ENCODE measurements at places on chromosomes 7 and 10.

DNA sequence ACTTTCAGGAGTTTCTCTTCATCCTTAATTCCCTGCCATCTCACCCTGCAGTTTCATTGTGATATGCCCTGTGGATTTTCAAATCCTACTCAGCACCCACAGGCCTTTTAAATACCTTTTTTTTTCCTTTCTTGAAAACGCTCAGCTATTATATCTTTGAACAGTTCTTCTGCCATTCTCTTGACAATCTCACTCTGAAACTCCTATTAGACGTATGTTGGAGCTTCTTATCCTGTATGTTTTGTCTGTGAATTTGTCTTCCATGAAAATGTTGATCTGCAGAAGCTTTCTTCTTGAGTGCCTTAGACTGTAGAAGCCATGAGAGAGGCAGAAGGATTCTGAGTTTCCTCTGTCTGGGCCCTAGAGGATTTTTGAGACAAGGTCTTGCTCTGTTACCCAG, 18.9 kb upstream of the YAE1 start:
- H3K4me1 ChIP-seq: no peaks in the 10 kb centered on the region
- H3K27ac ChIP-seq: no peak overlapping the region
- peaks cover 25% of the 10 kb centered on the region for H3K27me3 ChIP-seq
- no peak for DNase-seq

GRCh38 chr7:129872054-129872453, 80.7 kb downstream of the UBE2H start:
- H3K27me3 ChIP-seq: no peaks in the 10 kb centered on the region
- H3K4me1 ChIP-seq: peaks cover 12% of the 10 kb centered on the region
- H3K36me3 ChIP-seq: peaks cover 21% of the 10 kb centered on the region

DNA sequence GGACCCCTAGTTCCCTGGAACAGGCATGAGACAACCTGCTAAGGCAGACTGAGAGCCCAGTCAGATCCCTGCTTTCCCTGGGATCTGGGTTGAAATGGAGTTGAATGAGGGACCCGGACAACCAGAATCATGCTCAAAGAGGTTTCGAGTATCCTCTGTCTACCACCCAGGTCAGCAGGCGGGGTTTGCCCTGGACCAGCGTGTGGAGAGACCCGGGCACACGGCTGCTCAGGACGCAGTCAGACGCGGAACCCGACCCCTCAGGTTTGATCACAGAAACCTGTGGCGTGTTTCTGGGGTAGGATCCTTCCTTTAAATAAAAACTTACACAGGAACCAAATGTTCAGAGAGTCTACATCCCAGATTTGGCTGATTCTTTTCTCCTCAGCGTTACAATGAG, 330.6 kb downstream of the PTPRN2 start:
- no peaks in the 10 kb centered on the region for H3K36me3 ChIP-seq
- no peak overlapping the region for H3K27ac ChIP-seq
- H3K4me3 ChIP-seq: no peak overlapping the region
- no peaks in the 10 kb centered on the region for H3K4me1 ChIP-seq
- no peaks in the 10 kb centered on the region for H3K27me3 ChIP-seq

- H3K4me3 ChIP-seq: peak overlapping the region; percentile 26
- H3K27ac ChIP-seq: peak overlapping the region; percentile 88
- no peak for DNase-seq
- H3K27me3 ChIP-seq: no peaks in the 10 kb centered on the region
- peaks cover 15% of the 10 kb centered on the region for H3K4me1 ChIP-seq
- no peaks in the 10 kb centered on the region for H3K36me3 ChIP-seq
Measured at GRCh38 chr10:86709396-86710185, 41.3 kb downstream of the LDB3 start.

DNA sequence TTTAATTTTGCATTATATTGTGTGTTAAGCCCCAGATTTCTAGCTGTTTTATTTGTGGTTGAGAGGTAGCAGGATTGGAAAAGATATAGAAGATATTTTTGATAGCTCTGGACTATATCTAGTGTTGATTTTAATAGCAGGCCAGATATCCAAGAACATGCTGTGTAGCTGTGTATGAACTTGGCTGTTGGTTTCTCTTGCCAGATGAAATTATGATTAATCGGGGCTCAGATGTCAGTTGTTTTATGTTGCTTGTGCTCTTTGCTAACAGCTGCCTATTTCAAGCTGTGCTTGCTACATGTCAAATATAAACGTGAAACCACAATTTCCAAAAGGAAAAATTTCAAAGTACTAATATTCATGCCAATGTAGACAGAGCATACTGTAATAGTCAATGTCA, 141.1 kb downstream of the GRM3 start:
- no peak for DNase-seq
- no peaks in the 10 kb centered on the region for H3K4me1 ChIP-seq

- no peaks in the 10 kb centered on the region for H3K4me1 ChIP-seq
- H3K4me3 ChIP-seq: no peak overlapping the region
- DNase-seq: no peak
- peaks cover 2% of the 10 kb centered on the region for H3K27me3 ChIP-seq
- no peak overlapping the region for H3K27ac ChIP-seq
- H3K36me3 ChIP-seq: no peaks in the 10 kb centered on the region
Measured at GRCh38 chr10:115654961-115655360, 561.8 kb downstream of the ATRNL1 start.

- H3K27me3 ChIP-seq: no peaks in the 10 kb centered on the region
- no peaks in the 10 kb centered on the region for H3K4me1 ChIP-seq
- no peak overlapping the region for H3K27ac ChIP-seq
- DNase-seq: no peak
- no peak overlapping the region for H3K4me3 ChIP-seq
Measured at GRCh38 chr10:76911184-76911583, 726.4 kb downstream of the KCNMA1 start.

DNA sequence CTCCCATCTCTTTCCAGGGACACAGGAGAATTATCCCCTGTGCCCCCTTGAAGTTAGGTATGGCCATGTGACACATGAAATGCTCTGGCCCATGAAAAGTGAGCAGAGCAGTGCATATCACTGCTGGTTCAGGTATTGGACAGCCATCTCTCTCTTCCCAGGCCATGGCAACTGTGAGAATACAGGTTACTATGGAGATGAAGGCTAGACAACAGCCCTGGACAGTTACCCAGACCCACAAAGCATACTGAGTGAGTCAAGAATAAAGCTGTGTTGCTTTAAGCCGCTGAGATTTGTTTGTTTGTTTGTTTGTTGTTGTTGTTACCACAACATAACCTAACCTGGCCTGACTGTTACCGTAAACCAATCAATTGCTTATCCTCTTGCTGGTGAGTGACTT, 722.3 kb downstream of the KCNMA1 start:
- no peak overlapping the region for H3K4me3 ChIP-seq
- no peaks in the 10 kb centered on the region for H3K4me1 ChIP-seq
- no peak overlapping the region for H3K27ac ChIP-seq
- no peaks in the 10 kb centered on the region for H3K27me3 ChIP-seq
- no peaks in the 10 kb centered on the region for H3K36me3 ChIP-seq

GRCh38 chr10:32954080-32954479, 4.0 kb downstream of the ITGB1 start:
- no peaks in the 10 kb centered on the region for H3K36me3 ChIP-seq
- DNase-seq: no peak
- no peak overlapping the region for H3K27ac ChIP-seq
- H3K4me1 ChIP-seq: peaks cover 62% of the 10 kb centered on the region

- peaks cover 28% of the 10 kb centered on the region for H3K4me1 ChIP-seq
- no peaks in the 10 kb centered on the region for H3K27me3 ChIP-seq
- H3K36me3 ChIP-seq: peaks cover 2% of the 10 kb centered on the region
- no peak overlapping the region for H3K27ac ChIP-seq
- no peak for DNase-seq
Measured at GRCh38 chr10:36281831-36282331, 639.8 kb upstream of the FZD8 start.

- H3K4me1 ChIP-seq: peaks cover 23% of the 10 kb centered on the region
- H3K27me3 ChIP-seq: no peaks in the 10 kb centered on the region
- no peak overlapping the region for H3K4me3 ChIP-seq
Measured at GRCh38 chr7:138935465-138936011, 45.7 kb downstream of the KIAA1549 start.
